T47D (cell line): ENCODE measurements at places on chromosomes 7 and 10.

DNA sequence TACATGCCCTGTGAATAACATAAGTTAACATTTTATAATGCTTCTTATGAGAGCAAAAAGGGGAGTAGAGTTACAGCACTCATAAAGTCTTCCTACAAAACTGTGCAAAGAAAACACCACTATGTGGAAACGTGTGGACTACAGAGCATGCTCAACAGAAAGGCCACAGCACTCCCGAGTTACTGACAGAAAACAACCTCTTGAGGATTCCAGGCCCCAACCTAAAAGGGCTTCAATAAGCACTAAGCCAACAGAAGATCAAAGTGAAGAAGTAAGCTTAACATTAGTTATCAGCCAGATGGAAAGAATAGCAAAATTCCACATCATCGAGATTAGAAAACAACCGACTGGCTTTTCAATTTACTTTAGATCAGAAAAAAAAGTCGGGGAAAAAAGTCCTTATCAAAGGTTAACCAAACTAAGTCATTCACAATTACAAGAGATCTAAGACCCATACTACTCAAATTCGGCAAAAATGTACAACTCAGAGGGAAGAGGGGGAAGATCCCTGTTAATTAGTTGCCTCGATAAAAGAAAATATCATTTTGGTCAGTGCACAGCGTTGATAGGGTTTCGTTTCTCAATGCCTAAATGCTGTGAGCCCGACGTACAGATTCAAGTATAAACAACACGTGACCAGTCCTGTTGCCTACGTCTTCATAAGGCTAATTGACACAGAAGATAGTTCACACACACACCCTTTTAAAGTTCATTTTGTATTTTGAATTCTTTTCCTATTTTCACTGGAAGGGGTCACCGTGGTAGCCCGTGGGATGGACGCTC, 1.4 kb downstream of the KBTBD2 start:
- DNase-seq: peak; percentile 63

GRCh38 chr10:73941300-73941699, 30.4 kb downstream of the PLAU start:
- no peak for DNase-seq

- no peak for DNase-seq
These were observed 201.2 kb downstream of the SNX10 start for GRCh38 chr7:26492816-26493215.

GRCh38 chr7:145036604-145037405, 201.0 kb upstream of the TPK1 start:
- DNase-seq: peak; percentile 62

GRCh38 chr7:27677912-27678612, 15.4 kb upstream of the HIBADH start:
- DNase-seq: no peak

- no peak for DNase-seq
These were observed 6.6 kb upstream of the PON1 start for GRCh38 chr7:95330961-95331337.

- no peak for DNase-seq
These were observed 79.0 kb upstream of the CCNY start for GRCh38 chr10:35257057-35257983.

- no peak for DNase-seq
These were observed 111.0 kb downstream of the LRRTM3 start for GRCh38 chr10:67036808-67037207.

DNA sequence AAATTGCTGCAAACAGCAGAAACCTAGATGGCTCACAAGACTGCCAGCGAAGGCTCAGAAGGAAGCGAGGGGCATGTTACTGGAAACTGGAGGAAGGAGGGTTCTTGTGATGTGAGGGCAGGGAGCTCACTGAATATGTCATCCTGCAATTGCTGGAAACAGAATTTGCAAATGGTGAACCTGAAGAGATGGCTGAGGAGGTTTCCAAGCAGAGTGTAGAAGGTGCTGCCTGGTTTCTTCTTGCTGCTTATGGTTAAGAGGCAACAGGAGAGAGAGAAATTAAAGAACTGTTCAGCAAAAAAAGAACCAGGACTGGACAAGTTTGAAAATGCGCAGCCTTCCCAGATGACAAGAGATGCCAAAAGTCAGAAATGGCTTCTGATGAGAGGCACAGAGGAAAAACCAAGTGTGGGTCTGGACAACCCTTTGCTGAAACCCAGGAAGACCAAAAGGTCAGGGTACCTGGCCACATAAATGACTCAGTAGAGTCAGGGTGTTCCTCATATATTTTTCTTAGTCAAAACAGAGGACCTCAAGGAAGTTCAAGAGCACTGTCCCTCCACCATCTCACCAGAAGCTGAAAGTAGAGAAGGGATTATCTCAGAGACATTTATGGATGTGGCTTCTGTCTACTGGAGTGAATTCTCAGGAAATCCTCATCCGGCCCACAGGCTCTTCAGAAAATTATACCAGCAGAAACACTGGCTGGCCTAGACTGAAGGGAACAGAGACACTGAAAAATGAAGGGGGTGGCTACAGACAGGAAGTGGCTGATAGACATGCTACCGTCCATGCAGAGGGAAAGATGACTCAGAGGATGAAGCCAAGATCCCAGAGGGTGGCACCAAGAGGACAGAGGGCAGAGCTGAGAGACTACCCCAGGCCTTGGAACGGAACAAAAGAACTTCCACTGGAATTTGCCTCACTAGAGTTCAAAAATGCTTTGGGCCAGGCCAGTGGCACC, 10.1 kb downstream of the PAPOLB start:
- DNase-seq: no peak

- peak; percentile 59 for DNase-seq
These were observed 9.0 kb upstream of the ARPC1B start for GRCh38 chr7:99365318-99366141.

DNA sequence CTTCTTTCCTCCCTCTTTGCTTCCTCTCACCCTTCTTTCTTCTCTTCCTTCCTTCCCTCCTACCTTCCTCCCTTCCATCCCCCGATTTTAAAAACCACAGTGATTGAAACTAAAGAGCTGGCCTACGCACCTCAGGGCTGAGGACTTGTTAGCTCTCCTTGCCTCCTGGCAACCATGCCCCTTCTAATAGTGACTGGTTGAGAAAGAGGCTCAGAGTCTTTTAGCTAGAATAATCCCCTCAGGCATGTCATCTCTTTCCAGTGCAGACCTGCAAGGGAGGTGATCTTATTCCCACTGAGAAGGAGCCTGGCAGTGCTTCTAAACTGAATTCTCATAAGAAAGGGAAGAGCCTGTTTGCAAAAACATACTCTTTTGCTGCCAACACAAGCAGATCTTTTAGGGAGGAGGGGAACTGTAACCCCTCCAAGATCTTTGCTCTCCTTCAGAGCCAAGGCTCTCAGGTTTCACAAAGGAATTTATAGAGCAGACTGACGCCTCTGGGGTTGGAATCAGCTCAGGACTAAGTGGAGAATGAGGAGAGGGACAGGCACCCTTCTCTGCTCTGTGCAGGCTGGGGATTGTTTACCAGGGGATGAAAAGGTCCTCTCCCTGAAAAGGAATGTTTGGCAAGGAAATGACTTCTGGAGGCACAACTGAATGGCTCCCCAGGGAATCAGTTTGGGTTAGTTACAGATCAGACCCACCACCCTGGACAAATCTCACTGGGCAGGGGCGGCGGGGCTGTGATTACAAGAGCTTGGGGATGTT, 9.4 kb upstream of the ANKRD1 start:
- DNase-seq: peak; percentile 46

DNA sequence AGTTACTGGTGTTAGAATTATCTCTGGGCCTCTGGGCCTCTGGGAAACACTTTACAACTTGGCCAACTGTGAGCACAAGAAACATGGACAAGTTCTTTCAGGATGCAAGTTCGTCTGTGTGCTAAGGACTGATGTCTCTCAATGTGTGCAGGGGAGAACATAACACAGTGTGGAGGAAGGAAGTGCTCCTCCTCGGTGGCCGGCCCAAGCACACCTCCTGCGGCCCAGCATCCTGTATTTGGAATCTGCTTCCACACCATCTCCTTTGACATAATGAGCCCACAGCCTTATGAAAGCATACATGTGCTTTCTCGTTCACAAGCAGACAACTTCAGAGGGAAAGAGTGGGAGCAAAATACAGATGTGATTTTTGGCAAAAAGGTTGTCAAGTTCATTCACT, 59.0 kb downstream of the MTPN start:
- no peak for DNase-seq

- DNase-seq: no peak
These were observed 1.4 kb downstream of the MAGI2 start for GRCh38 chr7:79452032-79452494.

DNA sequence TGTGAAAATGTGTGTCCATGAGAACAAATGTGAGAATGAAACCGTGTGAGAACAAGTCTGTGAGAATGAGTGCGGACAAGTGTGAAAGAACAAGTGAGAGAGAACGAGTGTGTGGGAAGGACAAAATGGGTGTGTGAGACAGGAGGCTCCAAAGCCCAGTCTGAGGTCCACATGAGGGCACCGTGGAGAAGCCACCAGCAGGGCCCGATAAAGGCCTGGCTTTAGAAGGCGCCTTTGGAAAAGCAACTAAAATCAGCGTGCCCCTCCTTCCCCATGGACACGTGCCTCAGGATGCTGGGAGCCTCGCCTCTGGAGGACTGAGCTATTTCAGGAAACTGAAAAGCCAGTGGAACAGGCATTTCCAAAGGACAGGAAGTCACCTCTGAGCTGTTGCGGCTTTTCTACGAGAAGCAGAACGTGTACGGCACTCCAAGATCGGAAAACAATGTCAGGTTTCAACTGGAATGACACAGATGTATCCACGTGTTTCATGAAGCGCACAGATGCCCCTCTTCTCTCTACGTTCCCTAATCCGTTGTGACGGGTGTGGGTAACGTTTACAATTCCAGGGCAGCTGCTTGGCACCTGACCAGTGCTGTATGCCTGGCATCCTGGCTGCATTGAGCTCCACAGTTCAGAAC, 46.4 kb downstream of the ESYT2 start:
- peak; percentile 75 for DNase-seq
